Activated CD8-positive, alpha-beta memory T cell treated with anti-CD3 and anti-CD28 coated beads for 1 hour (primary cell): ENCODE measurements at places on chromosomes 3 and 15.

GRCh38 chr15:25242957-25243799 is 195.6 kb downstream of the UBE3A start:
- no peak for DNase-seq

GRCh38 chr3:122405015-122405414 is 10.8 kb downstream of the WDR5B start:
- no peak for DNase-seq

DNA sequence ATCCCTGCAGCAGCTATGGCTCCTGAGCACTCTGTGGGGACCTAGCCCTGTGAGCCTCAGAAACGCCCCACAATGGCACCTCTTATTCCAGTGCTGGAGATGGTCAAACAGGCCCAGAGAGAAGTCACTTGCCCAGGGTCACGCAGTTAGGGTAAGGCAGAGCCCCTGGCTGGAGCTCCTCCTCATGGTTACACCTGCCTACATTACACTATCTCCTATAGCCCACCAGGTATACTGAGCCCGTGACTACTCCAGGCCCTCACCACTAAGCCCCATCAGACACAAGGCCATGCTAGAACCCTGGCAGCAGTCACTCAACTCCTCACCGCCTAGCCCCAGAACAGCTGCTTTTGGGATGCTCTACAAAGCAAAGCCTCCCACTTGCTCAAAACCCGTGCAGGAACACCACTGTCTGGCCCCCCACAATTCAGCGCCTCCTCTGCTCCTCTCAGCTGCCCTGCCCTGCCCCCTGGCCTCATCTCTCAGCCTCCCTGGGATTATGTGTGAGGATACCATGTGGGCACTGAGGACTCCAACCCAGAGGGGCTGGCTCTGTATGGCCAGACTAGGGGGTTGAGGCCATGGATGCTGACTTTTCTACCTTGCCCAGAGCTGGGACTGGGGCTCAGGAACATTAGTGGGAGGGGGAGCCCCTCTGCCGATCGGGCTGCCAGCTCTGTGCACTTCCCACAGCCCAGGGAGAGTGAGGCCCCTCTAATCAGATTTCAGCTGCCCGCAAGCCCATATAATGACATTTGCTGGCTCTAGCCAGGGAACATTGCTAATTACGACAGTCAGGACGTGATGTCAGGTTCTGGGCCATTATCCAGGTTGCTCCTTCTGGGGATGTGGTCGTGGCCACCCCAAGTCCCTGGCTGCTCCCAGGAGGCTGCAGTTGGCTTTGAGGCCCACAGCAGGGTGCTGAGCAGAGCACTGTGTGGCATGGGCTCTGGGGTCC is 4.0 kb downstream of the NT5DC2 start:
- DNase-seq: no peak

DNA sequence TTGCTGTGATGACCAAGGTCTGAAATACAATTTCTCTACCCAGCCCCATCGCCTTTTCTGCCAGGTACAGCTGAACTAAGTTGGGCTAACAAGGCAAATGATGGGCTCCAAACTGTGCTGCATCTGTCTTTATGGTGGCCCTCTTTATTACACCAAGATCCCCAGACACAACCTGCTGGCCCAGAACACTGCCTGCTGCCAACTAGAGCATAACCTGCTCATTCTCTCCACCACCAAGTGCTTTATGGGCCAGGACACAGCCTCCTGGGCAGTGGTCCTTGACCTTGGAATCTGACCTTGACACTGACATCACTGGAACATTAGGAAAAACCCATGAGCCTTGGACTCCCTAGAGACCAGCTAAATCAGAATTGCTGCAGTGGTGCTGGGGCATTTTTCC is 3.3 kb downstream of the LINS1 start:
- no peak for DNase-seq

DNA sequence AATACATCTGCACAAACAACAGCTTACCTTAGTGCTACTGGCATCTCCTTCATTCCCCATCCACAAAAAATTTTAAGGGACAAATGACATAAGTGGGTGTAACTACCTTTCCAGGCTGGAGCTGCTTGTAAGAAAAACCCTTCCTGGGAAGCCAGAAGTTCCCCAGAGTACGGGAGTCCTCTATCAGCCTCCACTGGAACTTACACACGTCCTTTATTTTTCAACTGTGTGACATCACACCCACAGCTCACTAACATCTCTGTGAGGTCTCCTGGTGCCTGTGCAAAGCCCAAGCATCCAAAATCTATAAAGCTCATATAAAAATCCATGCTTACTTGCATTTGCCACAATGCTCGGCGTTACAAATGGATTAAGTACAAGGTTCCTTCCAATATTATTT is 27.6 kb downstream of the LRIG1 start:
- DNase-seq: no peak

DNA sequence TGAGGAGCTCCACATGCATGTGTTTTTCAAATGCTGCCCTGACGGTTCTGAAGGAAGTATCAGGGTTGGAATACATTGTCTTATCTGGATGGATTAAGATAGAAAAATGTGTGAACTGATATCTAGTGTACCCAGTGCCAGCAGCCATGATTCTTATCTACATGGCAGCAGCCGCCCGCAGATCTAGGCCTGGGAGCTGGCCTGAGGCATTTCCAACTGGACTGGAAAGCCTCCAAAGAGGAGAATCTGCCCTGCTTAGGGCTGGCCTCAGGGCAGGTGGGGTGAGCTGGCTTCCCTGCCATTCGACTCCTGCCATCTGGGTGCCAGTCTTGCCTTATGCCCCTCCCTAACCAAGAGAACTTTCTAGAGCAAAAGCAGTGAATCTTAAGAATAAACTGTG is 125.8 kb downstream of the SSR3 start:
- no peak for DNase-seq

DNA sequence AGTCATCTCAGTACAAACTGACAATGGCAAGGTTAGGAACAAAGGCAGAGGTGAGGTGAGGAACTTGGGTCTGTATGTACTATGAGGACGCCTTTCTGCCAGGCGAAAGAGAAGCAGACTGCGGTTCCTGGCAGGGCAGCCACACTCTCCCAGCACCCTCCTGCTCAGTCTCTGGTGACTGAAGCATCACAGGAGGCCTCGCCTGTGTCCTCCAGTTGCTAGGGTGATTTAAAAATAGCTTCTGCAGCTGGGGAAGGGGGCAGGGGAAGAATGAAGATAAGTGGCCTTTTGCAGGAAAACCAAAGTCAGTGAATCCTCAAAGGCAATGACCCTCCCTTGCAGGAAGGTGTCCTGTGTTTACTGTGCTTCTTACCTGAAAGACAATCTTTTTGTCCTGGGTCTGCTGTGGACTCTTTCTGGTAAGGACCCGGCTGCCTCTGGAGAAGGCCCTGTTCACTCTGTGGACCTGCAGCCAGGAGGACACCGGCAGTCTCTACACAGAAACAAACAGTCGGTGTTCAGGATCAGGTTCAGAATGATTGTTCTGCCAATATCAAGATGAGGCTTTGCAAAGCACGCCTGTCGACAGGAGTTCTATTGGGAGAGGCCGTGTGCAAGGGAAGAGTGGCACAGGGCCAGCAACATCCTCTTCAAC is 65.7 kb upstream of the DGKG start:
- DNase-seq: no peak

- DNase-seq: no peak
Measured at GRCh38 chr15:96330450-96331143, at the start of gene NR2F2. NR2F2 (plus strand) TSS chr15:96330700; CDS start chr15:96332106, 1,406 bp downstream.

DNA sequence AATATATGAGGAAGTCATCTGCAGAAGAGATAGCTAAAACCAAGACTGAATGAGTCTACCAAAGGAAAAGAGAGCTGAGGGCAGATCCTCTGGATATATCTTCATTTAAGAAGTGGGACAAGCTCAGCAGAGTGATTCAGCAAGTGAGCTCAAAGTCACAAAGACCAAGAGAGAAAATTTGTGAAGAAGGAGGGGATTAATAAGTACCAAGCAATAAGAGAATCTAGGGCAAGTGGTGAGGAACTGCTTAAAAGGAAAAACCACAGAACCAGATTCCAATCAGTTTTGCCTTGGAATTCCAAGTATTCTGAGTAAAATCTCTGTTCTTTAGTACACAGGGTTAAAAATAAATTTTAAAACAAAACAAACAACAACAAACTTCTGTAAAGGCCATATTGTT is 3.6 kb downstream of the EHHADH start:
- no peak for DNase-seq

GRCh38 chr15:95025924-95026728 is 794.8 kb downstream of the MCTP2 start:
- DNase-seq: no peak
